Hematopoietic multipotent progenitor cell treated with erythropoietin and hydrocortisone succinate and interleukin-3 and kit ligand, for 4 days (in vitro differentiated cells): ENCODE measurements at places on chromosomes 3 and 15.

GRCh38 chr3:178561239-178561638 lies 25.0 kb downstream of the KCNMB2 start:
- no peak for DNase-seq

GRCh38 chr15:33148129-33148751 lies 46.3 kb downstream of the FMN1 start:
- DNase-seq: peak; percentile 50

DNA sequence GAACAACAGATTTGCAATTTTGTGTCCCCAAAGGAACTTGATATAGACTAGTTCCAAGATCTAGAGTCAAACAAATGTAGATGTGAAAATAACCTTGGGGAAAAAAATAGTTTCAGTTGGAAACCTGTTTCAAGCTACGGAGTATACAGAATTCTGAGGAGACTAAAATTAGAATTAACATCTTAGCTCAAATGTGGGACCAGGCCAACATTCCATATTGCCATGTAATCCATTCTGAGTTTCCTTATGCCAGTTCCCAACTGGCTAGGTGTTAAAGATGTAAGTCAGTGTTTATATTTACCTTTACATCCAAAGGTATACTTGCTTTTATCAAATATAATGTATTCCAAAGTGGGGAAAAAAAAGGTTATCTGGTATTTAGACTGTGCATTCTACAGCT lies 76.3 kb downstream of the UBE3A start:
- no peak for DNase-seq

DNA sequence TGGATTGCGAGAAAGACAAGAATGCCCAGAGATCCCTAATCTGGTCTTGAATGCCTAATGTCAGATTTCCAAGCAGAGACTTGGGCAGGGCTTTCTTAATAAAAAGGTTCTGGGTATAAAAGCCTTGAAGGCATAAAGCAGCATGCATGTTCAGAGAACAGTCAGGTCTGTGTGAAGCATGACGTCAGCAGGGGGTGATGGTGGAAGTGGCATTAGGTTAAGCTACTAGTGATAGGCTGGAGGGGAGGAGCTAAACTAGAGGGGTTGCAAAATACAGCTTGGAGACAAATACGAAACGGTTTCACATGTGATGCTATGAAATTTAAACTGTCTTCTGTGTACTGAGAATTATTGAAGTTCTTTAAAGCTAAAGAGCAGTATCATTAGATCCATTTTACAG lies 125.6 kb downstream of the VPS8 start:
- peak; percentile 16 for DNase-seq

DNA sequence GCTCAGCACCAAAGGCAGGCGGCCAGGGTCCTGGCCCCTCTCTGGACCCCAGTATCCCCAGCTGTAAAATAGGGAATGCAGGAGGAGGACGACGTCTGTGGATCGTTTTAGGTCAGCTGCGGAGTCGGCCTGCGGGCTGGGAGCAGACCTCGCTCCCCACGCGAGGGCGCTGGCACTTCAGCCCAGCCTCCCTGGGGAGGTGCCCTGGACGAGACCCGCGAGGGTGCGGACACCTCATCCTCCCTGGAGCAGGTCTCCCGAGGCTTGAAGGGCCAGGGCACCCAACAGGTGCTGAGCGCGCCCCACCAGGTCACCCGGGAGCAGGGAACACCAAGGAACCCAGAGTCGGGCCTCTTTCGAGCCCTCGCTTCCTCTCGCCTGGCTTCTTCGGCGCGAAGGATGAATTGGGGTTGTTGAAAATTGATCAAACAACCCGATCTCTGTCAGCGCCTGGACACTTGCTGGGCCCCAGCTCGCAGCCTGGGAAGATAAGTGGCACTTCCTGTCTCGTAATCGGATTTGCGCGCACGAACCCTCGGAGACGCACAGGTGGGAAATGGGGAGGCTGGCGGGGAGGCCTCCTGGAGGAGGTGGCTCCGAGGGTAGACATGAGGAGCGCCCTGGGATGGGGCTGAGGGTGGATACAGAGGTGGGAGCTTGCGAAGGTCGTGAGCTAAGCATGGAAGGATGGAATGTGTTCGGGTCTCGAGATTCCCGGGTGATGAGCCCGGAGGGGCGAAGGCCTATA lies 588 bp upstream of the VIPR1 start:
- peak; percentile 73 for DNase-seq

DNA sequence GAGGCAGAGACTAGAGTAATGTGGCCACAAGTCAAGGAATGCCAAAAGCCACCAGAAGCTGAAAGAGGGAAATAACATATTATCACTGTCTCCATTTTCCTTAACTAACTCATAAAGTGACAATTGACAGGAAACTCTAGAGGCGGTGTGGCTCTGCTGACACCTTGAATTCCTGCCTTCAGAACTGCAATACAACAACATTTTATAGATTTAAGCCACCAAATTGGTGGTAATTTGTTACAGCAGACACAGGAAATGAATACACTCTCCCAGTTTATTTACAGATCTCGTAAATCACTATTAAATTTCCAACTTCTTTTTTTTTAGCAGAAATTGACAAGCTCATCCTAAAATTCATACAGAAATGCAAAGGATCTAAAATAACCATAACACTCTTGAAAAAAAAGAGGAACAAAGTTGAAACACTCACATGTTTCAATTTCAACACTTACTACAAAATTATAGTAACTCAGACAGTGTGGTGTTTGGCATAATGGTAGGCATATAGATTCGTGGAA lies 449.9 kb downstream of the OTOL1 start:
- peak; percentile 40 for DNase-seq

DNA sequence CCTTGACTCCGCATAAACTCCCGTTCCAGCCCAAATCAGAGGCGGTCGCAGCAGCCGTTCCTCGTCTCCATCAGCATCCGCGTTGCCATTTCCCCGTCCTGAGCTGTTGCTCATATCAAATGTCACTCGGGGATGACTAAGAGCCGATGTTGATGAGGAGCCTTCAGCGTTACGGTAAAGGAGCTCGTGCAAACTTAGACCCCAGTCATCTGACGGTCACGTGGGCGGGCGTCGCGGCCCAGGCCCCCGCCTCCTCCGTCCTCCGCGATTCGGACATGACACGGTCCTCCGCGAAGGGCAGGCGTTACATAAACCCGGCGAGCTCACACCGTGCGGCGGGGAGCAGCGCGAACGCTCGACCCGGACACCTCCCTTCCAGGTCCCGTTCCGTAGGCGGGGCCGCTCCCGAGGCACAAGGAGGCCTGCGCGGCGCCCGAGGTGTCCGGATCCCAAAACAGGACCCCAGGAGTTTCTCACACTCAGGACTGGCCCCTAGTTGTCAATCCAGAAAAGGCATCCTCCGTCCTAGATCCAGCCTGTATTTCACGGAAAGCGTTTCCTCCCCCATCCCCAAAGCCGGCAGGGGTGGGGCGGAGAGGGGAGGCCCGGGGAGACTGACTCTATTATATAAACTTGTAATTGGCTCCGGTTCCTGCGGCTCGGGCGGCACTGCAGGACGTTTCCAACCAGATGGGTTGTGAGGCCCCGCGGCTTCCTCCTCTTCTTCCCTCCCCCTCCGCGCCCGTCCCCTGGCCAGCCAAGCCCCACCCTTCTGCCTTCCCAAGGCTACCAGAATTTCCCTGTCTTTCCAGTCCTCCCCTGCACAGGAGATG lies 100.0 kb upstream of the IGF1R start:
- DNase-seq: peak; percentile 38

- DNase-seq: no peak
Observed at GRCh38 chr15:78996894-78997275, 52.0 kb upstream of the CTSH start.

- DNase-seq: no peak
Observed at GRCh38 chr3:156425651-156426050, 129.3 kb downstream of the SSR3 start.

- peak; percentile 77 for DNase-seq
Observed at GRCh38 chr3:160921020-160921635, 165.1 kb downstream of the PPM1L start.

DNA sequence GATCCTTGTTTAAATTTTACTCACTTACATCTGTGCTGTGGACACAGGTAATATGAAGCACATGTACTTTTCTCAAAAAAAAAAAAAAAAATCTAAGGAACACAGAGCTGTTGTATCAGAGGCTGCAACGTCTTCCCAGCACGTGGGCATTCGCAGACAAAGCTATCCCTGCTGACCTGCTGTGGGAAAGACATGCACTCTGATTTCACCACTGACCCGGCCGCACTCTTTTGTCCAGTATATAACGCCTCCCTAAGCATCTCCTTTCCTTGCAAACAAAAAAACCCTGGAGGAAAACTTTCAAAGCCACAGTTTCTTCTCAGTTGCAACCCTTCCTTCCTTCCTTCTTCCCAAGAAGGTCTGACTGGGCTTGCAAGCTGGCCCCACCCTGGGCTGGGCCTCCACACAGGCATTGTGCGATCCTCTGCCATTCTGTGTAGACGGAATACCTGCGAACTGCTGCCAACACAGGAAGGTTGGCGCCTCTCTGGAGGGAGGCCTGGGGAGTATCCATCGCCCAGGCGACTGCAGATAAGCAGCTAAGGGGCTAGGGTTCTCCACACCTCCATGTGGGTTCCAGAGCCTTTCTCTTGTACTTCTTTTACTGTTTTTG lies 50.8 kb downstream of the SLC12A8 start:
- no peak for DNase-seq

GRCh38 chr15:86759800-86760523 lies 680.3 kb downstream of the AGBL1 start:
- DNase-seq: no peak

GRCh38 chr3:167450195-167450594 lies 23.6 kb downstream of the SERPINI2 start:
- no peak for DNase-seq
